ENCODE measurements at places on chromosomes 1 and 21.

DNA sequence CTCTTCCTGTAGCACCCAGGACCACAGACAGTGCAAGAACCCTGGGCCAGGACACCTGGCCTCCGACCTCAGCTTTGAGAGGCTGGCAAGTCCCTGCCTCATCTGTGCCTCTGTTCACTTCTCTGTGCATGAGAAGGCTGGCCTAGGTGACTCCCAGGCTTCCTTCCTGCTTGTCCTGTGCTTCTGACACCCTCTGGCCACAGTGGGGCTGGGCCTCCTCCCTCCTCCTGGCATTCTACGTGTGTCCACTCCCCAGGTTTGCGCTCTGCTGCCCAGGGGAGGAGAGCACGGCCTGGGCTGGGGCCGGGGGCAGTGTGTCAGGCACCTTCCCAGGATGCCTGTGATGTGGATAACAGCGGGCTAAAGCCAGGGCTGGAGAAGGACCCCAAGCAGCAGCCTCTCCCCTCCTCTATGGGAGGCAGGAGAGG is 30.3 kb upstream of the PKP1 start:
- DNase-seq: no peak

GRCh38 chr1:67853704-67854103 is 20.4 kb upstream of the GNG12 start:
- DNase-seq: no peak

DNA sequence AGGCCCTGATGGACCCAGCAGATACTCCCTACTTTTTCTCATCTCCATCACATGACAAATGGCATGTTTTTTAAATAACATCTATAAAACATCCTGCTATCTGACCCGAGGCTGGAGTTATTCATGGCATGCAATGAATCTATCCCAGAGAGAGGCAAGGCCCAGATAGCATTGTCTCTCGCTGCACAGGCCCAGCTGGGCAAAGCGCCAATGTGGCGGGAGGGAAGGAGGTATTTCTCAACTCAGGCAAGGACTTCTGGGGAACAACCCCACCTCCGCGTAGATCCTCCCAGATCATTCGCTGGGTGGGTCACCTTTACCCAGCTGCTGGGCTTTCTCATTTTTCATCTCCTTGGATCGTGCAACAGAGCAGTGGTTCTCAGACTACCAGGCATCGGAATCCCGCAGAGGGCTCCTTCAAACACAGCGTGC is 59.8 kb downstream of the ERG start:
- no peak for DNase-seq

DNA sequence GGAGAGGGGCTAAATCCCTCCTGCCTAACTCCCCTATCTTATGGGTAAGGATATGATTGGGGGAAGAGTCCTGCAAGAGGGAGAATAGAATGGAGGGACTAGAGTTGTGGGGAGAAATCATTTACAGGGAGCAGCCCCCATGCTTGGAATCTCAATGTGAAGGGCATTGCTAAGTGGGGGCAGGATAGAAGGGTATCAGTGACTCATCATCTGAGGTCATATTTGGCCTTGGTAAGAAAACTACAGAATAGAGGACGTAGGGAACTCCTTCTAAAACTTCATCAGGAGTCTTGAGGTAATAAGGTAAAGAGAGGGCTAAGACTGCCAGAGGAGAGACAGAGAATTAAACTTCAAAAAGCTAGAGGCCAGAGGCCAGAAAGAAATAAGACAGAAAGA is 487 bp downstream of the HJV start:
- no peak for DNase-seq

DNA sequence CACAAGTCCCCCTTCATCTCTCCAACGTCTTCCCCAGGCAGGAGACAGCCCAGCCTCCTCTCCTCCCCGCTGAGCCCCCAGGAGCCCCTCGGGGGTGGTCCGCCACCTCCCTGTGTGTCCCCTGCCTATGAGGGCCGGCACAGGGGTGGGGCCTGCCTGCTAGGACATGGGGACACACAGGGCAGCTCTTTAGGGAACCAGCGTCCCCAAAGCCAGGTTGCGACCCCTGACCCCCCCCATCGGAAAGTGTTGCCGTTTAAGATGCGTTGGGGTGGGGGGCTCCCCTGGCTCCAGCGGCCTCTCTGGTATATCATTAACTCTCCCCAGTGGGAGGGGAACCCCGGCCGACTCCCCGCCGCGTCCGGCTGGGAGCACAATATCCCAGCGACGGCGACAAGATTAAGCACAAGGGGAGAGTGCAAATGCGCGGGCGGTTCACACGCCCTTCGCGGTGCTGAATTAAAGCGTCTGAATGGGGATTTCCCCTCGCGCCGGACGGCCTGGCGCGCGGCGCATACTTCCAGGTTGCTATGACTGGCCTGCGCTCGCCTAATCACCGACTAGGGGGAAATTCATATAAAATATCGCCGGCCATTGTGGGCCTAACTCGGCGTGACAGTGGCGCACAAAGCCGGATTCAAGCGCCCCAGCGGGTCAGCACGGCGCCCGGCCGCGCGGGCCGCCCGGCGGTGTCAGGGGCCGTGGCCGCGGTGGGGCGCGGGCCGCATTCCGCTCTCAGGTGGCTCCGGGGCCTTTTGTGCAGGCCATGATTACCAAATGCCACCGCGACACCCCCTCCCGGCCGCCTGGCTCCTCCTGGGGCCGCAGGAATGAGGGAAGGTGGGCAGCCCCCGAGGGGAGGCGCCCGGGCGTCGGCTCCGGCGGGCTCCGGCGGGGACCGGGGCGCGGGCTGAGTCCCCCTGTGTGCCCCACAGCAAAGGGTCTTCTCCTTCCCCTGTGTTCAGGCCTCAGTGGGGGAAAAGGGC is 30.9 kb downstream of the WNT3A start:
- DNase-seq: no peak

GRCh38 chr1:116038679-116039078 is 62.4 kb downstream of the SLC22A15 start:
- DNase-seq: no peak

DNA sequence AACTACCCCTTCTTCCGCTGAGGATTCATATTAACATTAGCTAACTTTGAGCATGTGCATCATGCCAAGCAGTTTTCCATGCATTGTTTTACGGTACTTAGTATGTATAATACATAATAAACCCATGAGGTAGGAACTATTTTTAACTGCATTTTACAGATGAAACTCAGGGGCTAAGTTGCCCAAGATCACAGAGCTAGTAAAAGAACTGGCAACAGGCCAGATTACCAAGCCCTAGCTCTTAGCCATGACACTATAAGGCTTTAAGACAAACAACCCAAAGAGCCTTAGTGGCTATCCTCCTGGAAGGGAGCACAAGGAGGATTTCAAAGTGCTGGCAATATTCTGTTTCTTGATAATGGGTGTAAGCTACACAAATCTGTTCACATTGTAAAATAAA is 6.1 kb downstream of the AK2 start:
- no peak for DNase-seq

DNA sequence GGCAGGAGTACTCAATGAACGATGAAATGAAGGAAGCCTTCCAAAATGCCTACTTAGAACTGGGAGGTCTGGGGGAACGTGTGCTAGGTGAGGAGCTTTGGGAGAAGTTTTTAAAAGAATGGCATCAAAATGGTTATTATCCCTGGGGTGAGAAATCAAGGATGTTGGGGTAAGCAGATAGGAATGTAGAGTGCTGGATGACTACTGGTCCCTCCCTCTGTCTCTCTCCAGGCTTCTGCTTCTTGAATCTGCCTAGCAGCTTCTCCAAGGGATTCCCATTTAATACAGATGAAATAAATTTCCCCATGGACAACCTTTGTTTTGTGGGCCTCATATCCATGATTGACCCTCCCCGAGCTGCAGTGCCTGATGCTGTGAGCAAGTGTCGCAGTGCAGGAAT is 19.0 kb upstream of the CASQ1 start:
- no peak for DNase-seq

DNA sequence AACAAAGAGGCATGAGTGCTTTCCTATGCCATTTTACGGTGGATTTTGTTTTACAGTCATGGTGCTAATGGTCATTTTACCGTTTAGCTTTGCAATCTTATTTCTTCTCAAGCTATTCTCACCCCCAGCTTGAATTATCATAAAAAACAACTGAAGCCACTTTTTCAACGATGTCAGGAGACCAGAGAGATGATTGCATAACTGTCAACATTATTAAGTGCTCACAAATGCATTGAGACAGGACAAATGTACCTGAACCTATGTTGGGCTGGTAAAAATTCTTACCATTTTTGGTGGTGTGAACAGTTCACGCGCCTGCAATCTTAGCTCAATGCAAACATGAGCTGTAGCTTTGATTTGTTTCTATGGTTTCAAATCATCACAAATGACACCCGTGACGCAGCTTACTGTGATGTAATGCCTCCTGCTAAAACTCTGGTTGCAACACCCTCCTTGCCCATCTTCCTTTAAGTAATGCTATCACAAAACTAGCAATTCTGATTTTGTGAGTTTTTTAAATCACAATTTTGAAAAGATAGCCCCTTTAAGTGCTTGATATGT is 104.4 kb downstream of the UCHL5 start:
- DNase-seq: no peak

DNA sequence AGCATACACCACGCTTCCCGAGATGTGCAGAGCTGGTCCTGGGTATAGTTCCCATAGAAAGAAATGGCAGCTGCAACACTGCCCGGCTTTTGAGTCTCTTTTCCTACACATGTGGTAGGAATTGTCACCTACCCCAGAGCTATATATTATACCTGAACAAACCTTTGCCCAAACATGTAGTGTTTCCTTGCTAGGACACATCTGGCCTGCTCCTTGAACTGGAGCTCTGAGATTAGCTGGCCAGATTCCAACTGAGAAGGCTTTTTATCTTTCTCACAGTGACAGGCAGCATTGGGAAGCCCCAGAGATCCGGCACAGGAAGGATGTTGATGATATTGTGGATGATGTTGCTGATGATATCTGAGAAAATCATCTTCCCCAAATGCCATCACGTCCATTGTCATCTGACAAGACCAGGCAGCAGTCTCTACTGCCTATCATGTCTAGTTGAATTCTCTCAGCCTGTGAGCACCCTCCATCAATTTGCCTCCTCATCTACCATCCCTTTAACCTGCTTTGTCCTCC is 115.0 kb upstream of the SMYD2 start:
- DNase-seq: no peak

- no peak for DNase-seq
Observed at GRCh38 chr1:39959651-39960333, 4.8 kb downstream of the MFSD2A start.

GRCh38 chr1:164675342-164675904 is 116.4 kb downstream of the PBX1 start:
- DNase-seq: no peak

DNA sequence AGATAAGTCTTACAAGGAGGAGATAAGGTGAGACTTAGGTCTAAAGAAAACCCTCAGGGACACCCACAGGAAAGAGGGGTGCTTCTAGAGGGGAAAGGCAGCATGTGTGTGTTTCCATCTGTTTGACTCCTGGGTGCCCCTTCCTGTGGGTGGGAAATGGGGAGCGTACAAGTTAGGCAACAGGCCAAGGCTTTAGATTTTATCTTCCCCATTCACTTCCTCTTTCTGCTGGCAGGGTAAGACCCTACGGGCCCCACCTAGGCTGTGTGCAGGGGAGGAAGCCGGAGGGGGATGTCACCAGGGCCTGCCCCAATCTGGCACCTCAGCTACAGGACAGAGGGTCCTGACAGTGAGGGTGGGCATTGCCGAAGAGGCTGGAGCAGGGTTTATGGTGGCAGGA is 2.5 kb upstream of the OLIG1 start:
- no peak for DNase-seq

DNA sequence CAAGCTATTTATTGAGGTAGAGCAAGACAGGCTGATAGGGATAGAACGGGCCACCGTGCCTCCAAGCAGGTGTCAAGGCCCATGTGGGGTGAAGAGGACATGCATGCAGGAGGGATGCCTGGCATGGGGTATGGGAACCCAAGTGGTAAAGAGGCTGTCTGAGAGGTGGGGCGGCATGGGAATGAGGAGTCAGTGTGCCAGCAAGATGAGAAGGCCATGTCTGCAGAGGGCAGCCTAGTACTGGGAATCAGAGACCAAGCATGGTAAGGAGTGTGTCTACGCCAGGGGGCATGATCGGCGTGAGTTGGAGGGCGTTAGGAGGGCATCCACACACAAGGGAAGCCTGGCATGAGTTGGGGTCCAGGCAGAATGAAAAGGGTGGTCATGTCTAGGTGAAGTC is 303.7 kb upstream of the PLD5 start:
- DNase-seq: peak; percentile 50

- DNase-seq: no peak
Observed at GRCh38 chr1:27136998-27137542, 17.9 kb downstream of the SLC9A1 start.

DNA sequence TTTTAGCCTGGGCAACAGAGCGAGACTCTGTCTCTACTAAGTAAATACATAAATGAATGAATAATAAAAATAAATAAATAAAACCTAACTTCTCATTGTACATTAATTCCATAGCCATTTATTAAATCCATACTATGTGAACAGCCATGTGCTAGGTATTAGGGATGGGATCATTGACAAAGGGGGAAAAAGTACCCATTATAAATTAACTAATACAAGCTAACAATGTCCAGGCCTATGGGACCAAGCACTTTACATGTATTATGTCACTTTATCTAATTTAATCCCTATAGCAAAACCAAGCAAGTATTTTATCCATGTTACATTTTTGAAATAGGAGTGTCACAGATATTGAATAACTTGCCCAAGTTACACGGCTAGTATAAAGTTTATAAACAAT is 2.6 kb upstream of the CDC7 start:
- DNase-seq: no peak

DNA sequence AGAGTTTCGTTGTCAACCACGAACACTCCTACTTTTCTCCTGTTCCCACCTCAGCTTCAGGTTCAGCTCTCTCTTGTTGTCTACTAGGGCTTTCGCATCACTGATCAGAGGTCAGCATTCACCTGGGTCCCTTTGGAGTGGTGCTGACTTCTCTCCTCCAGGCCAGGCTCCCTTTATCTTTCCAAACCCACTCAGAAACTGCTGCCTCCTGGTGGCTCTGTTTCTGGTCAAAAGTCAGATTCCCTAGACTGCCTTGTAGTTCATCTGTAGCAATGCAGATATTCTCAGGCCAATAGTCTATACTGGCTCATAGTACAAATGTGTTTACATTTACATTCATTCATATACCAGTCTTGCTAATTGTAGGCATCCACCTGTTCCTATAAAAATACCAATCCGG is 6.4 kb upstream of the ERI3 start:
- no peak for DNase-seq

GRCh38 chr21:30713766-30714165 is 4.8 kb downstream of the KRTAP21-3 start:
- DNase-seq: no peak

GRCh38 chr1:31897526-31898100 is 40.6 kb downstream of the PTP4A2 start:
- DNase-seq: no peak

DNA sequence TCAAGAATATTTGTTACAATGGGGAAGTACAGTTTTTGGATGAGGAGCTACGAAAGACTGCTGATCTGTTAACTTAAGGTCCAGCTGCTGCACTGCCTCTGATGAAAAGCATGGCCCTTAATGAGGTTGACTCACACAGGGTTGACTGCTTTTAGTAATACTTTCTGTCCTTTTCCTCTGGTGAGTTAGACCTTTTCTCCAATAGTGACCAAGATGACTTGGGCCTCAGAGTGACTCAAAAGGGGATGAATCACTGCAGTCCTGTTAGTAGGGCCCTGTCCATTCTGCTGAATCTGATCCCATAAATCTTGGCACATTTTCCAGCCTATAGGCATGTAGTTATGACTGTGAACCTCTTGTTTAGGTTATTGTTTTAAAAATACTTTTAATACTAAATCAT is 2.7 kb downstream of the DISP1 start:
- DNase-seq: no peak

- no peak for DNase-seq
Observed at GRCh38 chr1:46489169-46489637, 433 bp upstream of the DMBX1 start.
